ENCODE measurements at places on chromosomes 1 and 21. TPM values are rescaled to one million over a fixed set of nuclear protein-coding genes. Genes with fewer than 3 reads are reported as not detected.

DNA sequence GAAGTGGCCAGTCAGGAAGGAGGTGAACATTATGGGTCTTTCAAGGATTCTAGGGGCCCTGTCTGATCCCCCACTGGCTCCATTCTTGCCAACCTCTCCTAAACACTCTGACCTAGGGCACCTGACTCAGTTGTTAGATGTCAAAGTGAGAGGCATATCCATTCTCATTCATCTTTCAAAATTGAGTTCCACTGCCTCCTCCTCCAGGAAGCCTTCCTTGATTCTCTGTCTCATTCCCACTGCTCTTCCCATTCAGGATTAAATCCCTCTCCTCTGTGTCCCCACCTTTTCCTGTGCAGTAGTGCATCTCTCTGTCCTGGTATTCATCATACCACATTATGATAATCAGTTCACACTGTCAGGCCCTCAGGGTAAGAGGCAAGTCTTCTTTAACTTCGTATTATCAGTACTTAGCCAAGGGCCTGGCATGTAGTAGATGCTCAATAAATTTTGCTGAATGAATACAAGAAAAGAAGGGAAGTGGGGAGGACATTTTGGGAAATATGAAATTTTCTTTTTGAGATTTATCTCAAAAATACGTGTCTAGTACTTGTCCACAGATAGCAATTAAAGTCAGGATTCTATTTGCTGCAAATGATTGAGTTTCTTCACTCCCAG is 61.8 kb upstream of the ITPKB start:
- no peak for DNase-seq

GRCh38 chr21:37970548-37970947 is 54.3 kb upstream of the KCNJ6 start:
- DNase-seq = no peak

DNA sequence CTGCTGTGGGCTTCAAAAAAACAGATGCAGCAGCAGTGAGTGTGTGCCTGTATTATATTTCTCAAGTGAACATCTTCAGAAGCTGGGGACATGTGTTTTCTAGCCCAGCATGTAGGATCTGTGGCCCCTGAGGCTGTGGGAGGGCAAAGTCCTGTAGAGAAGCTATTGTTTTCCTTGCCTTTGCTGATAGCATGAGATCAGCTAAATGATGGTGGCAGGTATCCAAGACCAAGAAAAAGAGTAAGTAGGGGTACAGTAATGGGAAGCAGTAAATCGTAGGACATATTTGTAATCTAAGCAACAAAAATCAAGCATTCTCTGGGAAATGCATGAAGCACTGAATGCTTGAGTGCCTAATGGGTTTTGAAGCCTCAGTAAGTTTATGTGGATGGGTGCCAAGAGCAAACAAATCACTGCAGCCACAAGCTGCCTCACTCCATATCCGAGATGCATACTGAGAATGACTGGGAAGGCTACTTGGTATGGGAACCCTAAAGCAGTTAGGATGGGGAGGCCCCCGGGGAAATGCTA is 98.3 kb downstream of the CD58 start:
- no peak for DNase-seq

GRCh38 chr1:163378554-163378953 is 56.8 kb downstream of the NUF2 start:
- DNase-seq = no peak

DNA sequence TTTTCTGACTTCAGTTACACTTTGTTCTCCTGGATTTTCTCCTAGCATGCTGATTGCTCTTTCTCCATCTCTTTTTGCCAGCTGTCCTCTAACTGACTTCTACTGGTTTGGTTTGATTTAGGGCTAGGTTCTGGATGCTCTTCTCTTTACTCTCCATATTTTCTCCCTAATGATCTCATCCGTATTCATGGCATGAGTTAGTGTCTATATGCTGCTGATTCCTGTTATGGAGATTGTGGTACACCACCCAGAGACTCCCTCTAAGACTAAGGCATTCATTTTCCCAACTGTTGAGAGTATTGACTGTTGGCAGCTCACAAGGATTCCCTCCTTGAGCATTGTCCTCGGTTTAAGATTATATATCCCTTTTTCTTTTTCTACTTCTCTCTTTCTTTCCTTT is 28.9 kb downstream of the S1PR1 start:
- DNase-seq = no peak

GRCh38 chr1:48002142-48002541 is 5.0 kb upstream of the TRABD2B start:
- DNase-seq = no peak

- no peak for DNase-seq
Measured at GRCh38 chr1:53284224-53285020, 43.4 kb downstream of the LRP8 start.

GRCh38 chr1:164320790-164321731 is 237.9 kb upstream of the PBX1 start:
- DNase-seq = no peak

GRCh38 chr1:39088658-39089057 is 62.5 kb downstream of the NDUFS5 start:
- no peak for DNase-seq

DNA sequence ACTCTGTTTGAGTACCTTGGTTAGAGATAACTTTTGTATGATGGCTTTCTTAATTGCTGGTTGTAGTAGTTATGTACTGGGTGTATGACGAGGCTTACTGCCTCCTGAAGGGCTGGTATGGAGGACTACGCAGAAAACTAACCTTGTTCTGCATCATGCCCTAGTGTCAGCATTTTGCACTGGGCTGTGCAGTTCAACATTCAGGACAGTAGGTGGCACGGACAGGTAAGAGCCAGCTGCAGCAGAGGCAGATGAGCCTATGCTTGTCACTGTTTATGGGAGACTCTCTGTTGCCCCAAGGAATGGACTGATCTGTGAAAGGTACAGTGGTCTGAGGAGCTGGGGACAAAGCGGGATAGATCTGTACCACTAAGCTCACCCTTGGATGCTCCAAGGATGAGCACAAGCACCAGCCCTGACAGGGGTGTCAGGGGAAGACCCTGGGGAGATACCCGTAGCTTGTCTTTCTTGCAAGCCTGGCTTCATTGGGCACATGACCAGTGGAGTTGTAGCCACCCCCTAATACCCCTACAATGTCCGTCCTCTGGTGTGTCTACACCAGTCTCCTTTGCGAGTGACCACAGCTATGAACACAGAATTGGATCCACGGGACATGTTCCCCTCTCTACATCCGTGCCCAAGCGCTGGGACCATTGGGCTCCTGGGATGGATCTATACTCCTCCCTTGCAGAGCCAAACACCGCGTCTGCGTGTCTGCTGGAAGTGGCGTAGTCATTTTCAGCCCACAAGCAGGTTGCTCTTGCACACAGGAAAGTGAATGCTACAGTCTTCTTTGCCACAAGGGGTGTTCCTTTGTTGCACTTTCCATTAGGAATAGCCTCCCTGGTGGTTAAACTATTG is 51.1 kb upstream of the CFHR3 start:
- no peak for DNase-seq

DNA sequence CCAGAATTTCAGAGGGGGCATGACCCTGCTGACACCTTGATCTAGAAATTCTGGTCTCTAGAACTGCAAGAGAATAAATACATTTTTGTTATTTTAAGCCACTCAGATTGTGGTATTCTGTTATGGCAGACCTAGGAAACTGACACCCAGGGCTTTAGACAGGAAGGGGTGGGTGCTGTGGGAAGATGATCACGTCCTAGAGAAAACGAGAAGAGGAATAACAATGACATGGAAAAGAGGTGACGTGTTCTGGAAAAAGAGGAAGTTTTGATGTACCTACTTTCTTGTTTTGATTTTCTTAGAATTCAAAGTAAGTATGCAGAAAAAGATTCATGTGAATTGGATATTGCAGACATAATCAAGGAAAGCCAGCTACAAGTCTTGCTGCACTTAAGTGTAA is 232.9 kb upstream of the RUNX1 start:
- no peak for DNase-seq

DNA sequence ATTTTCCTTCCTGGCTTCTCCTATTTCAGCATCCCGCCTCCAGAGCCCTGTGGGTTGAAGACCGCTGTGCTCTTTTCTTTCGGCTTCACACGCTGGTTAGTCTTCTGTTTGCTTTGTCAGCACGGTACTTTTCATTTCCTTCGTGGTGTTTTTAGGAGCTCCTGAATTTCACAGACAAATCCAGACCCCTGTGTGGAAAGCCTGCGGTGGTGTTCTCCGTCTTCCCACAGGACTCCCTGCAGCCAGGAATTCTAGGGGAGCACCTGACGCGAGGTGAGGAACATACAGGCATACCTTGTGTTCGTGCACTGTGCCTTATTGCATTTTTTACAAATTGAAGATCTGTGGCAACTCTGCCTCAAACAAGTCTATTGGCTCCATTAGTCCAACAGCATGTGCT is 210.2 kb upstream of the MAP1LC3C start:
- no peak for DNase-seq

DNA sequence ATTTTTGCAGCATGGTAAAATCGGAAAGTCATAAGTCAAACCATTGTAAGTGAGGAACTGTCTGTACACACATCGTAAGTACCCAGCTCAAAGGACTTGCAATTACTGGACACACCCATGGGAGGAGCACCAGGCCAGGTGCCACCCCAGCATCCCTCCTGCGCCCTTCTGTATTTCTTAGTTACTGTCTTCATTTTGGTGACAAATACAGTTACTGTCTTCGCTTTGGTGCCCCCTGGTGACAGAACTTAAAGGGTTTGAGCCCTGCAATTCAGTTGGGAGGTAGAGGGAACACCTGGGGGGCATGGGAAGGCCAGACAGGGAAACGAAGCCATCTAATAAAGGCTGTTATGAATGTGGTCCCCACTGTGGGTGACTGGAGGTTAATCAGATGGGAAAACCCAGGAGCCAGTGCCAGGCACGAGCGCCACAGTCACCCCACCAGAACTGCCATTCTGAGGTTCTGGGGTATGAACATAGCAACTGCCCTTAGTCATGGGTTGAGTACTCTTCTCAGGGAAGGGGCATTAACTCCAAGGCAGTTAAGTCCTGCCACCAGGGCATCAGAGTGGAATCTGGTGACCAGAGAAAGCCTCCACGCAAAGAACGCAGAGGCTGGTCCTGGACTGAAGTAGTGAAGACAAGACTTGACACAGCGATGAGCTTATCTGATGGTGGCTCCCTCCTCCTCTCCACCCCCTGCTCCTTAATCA is 612.9 kb downstream of the PTPRU start:
- DNase-seq = no peak

- DNase-seq = no peak
Measured at GRCh38 chr1:154931940-154932487, 4.5 kb downstream of the PMVK start.

DNA sequence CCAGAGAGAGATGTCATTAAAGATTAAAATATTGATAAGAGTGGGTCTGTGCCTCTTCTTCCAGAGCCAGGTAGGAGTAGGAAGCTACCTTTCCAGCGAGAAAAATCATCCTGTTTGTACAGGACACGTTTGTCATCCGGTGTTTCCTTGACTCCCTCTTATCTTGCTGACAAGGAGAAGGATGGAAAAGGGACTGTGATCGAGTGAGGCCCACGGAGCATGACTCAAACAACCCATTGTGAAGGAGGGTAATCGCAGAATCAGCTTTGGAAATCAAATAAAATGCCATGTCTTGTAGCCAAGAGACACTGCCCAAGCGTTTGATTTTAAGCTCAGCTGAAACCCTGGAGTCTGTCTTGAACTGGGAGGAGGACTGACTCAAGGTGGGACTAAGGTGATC is 97.7 kb downstream of the IGSF21 start:
- DNase-seq = no peak

The CHI3L2 gene
- total RNA-seq = 4.7 TPM

The ADGRB2 gene
- 3.3 TPM for total RNA-seq

The BCAN gene
- 17.8 TPM for total RNA-seq

The RNPEP gene
- total RNA-seq = 53.3 TPM

The KIAA0040 gene
- 13.4 TPM for total RNA-seq

Data from suprapubic skin (tissue), 4 donors.